ENCODE measurements at places on chromosomes 5 and 9. TPM values are rescaled to one million over a fixed set of nuclear protein-coding genes. Genes with fewer than 3 reads are reported as not detected.
A peak's percentile ranks its signal among the peaks of the same experiment; 100 is the strongest.

The SAXO1 gene
- polyA plus RNA-seq = 0.14 TPM

The TNC gene
- polyA plus RNA-seq = 66.3 TPM

DNA sequence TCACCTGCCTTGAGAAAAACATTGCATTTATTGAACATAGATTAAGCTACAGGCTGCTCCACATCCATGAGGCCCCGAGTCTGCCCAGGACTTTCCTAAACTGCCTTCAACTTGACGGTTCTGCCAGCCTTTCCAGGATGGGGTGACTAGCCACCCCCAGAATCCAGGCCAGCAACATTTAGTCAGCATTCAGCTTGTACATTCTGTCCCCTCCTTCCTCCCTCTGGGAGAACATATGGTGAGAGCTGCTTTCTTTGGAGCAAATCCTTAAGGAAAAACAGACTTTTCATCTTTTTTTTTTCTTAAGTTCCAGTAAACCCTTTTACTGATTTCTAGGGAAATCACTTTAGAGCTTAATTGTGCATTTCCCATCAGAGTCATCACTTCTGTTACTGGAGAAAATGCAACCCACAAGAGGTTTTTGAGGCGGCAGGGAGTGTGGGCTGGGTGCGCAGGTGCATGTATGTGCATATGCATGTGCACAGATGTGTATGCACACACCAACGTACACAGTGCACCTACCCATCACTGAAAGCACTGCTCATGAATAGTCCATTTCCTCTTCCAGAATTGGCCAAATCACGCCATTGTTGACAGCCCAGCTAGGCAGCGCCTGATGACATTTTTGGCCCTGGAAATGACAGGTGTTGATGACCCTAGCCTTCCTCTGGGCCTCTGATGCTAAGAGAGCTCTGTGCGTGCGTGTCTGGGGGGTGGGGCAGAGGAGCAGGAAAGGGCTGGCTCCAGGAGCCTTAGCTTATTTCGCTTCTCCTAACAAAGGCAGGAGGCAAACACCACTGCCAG, 145.6 kb downstream of the HSD17B3 start:
- no peak for DNase-seq

DNA sequence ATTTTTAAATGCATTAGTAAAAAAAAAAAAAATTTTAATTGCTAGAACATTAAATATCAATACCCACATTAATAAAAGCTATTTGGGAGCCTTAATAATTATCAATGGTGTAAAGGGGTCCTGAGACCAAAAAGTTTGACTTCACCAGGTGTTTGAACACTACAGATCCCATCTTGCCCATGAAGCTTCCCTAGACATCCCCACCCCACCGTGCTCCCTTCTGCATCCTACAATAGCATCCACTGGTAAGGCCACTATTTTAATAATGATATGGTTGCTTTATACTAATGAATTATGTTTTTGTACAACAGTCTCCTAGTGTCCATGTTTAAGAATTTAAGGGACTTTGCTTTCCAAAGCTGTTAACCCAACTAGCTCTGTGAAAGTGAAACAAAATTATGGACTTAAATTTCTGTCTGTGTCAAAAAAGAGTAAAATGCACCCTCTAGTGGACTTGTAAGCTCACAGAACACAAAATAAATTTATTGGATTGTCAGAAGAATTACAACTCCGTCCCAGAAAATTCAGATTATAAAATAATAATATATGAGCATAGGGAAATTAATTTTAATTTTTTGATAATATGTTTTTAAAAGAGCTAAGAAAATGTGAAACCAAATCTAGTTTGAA, 76.0 kb downstream of the ARL15 start:
- DNase-seq = no peak

The ASTN2 gene
- polyA plus RNA-seq = 4.6 TPM

DNA sequence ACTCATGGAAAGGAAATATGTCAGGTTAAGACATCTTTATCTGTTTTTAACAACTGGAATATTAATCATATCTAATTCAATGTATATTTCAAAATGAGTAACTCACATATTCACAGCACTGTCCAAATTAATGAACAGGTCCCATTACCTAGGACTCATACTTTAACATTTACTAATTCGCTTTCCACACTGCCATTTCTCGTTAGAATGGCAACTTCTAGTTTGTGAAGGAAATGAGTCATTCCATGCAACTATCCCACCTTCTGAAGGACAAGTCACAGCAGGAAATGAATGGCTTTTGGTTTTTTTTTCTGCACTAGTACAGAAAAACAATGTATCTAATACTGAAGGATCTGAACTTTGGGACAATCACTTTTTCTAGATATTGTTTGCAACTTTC, 24.6 kb upstream of the IFNK start:
- DNase-seq = no peak

GRCh38 chr5:115907177-115907576, 55.1 kb upstream of the LVRN start:
- no peak for DNase-seq

The PCDHB15 gene
- 12.4 TPM for polyA plus RNA-seq

DNA sequence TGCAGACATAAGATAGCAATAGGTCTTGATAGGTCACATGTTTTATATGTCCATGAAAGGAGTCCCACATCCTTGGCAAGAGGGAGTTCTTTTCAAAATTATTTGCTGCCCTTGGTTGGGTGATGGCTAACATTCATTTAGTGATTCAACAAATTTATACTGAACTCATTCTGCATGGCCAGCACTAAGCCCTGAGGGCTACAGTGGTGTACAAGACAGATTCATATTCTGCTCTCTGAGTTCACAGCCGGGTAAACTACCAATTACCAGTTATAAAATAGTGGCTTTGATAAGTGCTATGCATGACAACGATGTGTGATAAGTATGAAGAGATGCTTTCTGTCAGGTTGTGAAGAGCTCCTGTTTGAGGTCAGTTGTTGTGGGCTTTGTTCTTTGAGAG, 340.0 kb downstream of the GABRG2 start:
- DNase-seq = no peak

DNA sequence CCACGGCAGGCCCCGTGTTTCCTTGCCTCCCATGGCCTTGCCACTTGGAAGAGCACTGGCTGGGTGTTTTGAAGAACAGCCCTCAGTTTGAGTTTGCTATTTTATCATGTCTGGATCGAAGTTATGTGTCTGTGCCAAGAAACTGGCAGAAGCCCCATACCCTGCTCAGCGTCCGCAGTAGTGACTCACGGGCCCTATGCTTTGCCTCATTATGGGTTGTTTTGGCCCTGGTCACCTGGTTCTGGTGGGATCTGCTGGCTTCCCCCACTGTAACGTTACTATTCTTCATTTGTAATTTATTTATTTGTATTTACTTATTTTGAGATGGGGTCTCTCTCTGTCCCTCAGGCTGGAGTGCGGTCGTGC, 42.3 kb upstream of the NKD2 start:
- no peak for DNase-seq

DNA sequence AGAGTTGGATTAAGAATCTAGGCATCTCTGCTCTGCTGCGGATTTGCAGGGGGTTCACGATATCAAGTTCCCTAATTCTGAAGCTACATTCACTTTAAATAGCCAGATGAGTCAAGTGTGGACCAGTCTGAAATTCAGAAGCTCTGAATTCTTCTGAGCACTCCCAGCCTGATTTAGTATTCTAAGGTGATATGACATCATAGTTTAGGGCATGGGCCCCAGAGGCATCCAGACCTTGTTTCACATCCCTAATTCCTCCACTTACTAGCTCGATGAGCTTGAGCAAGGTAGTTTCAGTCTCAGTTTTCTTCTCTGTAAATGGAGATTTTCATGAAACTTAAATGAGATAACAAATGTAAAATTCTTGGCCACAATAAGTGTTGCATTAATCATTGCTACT, 65.2 kb downstream of the TMEM167A start:
- no peak for DNase-seq

DNA sequence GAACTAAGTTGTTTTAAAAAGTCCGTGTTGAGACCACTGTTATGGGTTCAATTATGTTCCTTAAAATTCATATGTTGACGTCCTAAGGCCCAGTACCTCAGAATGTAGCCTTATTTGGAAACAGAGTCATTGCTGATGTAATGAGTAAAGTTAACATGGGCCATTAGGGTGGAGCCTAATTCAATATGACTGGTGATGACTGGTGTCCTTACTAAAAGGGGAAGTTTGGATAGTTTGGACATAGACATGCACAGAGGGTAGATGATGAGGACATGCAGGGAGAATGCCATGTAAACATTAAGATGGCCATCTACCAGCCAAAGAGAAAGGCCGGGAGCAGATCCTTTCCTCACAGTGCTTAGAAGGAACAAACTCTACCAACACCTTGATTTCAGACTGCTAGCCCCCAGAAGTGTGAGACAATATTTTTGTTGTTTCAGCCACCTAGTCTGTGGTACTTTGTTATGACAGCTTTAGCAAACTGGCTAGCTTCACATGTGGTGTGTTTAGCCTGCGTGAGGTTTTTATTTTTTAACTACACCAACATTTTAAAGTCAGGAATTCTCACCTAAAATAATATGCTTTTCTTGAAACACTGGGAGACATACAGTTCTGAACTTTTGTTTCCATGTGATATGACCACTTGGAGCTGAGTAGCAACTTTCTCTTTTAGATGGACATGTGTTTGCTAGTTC, 135.3 kb downstream of the YIPF5 start:
- no peak for DNase-seq

GRCh38 chr5:137825165-137825564, 42.5 kb upstream of the MYOT start:
- no peak for DNase-seq

The FAT2 gene
- 0.12 TPM for polyA plus RNA-seq

DNA sequence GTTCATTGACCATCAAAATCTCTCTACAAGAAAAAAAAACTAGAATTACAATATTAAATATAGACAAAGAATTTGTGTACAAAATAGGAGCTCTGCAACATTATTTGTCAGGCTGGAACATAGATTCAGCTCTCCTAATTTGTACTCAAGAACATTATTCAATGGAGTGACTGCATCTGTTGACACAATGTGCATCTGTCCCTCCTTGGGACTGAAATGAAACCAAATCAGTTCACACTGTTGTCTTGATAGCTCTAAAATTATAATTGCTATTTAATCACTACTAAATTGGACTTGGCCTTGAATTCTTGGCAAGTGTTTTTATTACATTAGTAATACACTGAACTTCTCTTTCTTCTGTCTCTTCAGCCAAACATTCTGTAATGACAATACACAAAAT, 47.7 kb downstream of the FTMT start:
- no peak for DNase-seq

The LSM11 gene
- polyA plus RNA-seq = 8.1 TPM

DNA sequence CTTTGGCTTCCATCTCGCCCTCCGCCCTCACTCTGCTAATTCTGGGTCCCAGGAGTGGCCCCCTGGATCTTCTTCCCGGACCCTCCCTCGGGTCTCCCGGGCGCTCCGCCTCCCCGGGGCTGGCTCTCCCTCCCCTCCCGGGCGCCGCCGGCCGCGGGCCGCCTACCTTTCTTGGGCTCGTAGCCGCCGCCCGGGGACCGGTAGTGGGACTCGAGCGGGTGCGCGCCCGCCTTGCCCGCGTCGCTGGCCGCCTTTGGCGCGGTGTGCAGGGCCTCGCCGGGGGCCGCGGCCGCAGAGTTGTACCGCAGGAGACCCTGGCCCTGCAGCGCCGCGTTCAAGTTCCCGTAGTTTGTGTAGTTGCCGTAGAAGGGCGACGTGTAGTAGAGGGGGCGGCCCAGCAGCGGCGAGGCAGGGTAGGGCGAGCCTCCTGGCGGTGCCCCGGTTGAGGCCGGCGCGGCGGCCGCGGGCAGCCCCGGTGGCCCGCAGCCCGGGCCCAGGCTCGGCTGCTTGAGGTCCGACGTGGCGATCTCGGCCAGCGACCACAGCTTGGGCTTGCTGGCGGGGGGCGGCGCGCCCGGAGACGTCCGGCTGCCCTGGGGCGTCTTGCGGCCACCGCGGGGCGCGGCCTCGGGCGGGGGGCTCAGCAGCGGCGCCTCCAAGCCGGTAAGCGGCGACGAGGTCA, 3.2 kb downstream of the IRX2 start:
- peak; percentile 78 for DNase-seq

DNA sequence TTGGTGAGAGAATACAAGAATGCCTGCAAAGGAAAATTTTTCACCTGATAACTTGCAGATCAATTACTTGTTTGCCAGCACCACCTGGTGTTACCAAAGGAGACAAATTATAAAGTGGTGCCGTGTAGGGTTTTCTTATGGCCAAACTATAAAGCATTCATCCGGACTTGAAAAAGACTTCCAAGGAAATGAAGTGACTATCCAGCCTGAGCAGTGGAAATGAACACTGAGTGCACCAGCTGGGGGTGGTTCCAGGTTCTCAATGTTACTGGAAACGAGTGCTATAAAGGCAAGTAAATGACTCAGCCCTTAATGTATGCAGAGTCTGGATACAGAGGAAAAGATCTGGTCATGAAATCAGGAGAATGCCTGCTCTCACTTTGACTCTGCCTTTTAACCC, 113.1 kb downstream of the DNAH5 start:
- no peak for DNase-seq

DNA sequence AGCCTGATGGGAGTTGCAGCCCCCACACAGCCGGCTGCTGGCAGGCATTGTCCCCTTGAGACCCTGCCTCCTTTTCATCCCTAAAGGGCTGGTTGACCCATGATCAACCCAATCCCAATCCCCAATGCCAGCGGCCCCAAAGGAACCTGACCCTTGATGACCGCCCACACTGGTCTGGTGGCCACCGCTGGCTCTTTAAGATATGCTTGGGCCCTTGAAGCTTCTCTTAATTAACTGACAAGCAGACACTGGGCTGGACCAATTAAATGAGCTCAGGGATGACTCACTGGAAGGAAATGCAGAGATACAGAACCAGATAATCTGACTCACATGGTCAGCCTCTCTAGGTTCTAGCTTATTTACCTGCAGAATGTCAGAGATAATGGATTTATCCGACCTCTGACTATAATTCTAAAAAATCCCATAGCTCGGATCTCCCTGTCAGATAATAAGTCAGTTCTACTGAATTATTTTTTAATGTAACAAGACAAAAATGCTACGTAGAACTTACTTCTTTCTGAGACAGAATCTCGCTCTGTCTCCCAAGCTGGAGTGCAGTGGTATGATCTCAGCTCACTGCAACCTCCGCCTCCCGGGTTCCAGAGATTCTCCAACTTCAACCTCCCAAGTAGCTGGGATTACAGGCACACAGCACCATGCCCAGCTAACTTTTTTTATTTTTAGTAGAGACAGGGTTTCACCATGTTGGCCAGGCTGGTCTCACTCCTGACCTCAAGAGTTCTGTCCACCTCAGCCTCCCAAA, 11.1 kb upstream of the MLANA start:
- no peak for DNase-seq

DNA sequence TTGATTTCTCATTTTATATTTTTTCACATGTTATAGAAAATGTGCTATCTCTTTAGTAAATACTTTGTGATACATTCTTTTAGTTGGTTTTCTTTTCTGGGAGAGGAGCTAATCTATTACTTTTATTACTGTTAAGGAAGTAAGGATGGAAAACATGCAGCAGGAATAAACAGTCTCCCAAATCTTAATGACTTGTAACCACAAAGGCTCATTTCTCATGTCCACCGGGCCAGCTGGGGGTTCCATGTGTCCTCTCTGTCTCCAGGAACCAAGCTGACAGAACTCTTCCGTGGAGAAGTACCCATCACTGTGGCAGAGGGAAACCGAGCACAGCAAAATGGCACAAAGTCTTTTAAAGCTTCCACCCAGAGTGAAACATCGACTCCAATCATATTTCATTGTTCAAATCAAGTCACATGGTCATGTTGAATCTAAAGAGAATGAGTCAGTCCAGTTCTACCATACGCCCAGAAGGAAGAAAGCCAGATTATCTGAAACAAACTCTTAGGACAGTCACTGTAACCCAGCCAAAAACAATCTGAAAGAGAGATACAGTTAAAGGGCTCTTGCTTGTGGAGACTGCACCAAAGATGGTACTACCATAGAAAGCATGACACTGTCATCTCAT, 97.1 kb upstream of the CDH6 start:
- no peak for DNase-seq

The MEIKIN gene
- not detected for polyA plus RNA-seq

The EMB gene
- 6.8 TPM for polyA plus RNA-seq

- peak; percentile 75 for DNase-seq
Measured at GRCh38 chr9:13088720-13089427, 190.6 kb downstream of the MPDZ start.
